ENCODE measurements at places on chromosomes 5 and 9. TPM values are rescaled to one million over a fixed set of nuclear protein-coding genes. Genes with fewer than 3 reads are reported as not detected.

UGT3A2 gene
- not detected for total RNA-seq

PTGES gene
- 0.51 TPM for total RNA-seq

TTLL11 gene
- total RNA-seq, result 5.3 TPM

NACC2 gene
- 21.6 TPM for total RNA-seq

MELK gene
- total RNA-seq, result 12.9 TPM

SLC23A1 gene
- total RNA-seq, result not detected

PLPPR1 gene
- total RNA-seq, result not detected

EGFLAM gene
- total RNA-seq, result 0.09 TPM

PLAC8L1 gene
- not detected for total RNA-seq

SLC4A9 gene
- not detected for total RNA-seq

MAMDC2 gene
- 6.7 TPM for total RNA-seq

NR5A1 gene
- not detected for total RNA-seq

TEX53 gene
- not detected for total RNA-seq

EPB41L4A gene
- 33.5 TPM for total RNA-seq

PAX5 gene
- total RNA-seq, result not detected

SLC27A4 gene
- total RNA-seq, result 34.5 TPM

RGS3 gene
- total RNA-seq, result 294 TPM

ZNG1E gene
- 33.7 TPM for total RNA-seq

FGD3 gene
- total RNA-seq, result 0.17 TPM

PCDHGA6 gene
- total RNA-seq, result 2.2 TPM

PHF24 gene
- total RNA-seq, result not detected

ADGRD2 gene
- total RNA-seq, result not detected

SH3GL2 gene
- 0.17 TPM for total RNA-seq

DMRT3 gene
- total RNA-seq, result not detected

ATP10B gene
- 0.05 TPM for total RNA-seq

DNAJB5 gene
- 3.4 TPM for total RNA-seq
